ENCODE measurements at places on chromosomes 3 and 15.

GRCh38 chr3:157081626-157082210, 78.2 kb downstream of the CCNL1 start:
- DNase-seq, result peak; percentile 92

- no peak for DNase-seq
Observed at GRCh38 chr3:48023377-48023776, 7.2 kb upstream of the MAP4 start.

DNA sequence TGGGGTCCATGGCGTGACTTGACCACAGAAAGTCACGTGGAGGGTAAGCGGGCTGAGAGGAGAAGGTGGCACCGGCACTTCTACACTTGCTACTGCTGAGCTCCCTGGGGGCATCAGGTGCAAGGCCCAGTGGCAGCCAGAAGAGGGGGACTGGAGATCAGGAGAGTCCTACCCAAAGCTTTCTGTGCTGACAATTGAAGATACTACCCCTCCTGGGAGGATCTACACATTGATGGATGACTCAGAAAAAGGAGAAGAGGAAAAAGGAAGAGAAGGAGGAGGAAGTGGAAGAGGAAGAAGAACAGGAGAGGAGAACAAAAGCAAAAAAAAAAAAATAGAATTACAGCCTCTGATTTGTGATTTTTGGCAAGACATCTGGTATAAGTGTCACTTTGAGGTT, 41.2 kb downstream of the MYO5C start:
- no peak for DNase-seq

DNA sequence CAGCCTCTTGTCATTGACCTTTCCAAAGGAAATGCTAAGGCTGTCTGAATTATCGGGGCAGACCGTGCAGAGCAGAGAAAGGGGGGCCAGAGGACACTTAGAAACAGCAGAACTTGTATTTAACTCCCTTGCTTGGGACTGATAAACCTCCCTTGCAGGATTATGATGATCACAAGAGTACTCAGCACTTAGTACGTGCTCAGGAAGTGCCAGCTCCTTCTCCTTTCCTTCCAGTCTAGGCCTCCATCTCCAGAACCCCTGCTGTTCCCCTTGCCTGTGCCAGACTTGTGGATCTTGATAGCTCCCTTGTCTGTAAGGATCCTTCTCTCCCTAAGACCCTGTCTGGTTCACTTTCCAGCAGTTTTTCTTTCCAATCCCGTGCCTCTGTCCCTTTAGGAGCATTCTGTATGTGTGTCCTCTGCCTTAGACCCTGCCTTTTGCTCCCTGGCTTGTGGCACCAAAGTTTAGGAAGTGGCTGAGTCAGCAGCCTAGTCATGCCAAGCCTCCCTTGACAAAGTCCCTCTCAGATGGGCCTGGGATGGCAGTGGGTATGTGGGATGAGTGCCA, 747 bp downstream of the SORD start:
- peak; percentile 14 for DNase-seq

DNA sequence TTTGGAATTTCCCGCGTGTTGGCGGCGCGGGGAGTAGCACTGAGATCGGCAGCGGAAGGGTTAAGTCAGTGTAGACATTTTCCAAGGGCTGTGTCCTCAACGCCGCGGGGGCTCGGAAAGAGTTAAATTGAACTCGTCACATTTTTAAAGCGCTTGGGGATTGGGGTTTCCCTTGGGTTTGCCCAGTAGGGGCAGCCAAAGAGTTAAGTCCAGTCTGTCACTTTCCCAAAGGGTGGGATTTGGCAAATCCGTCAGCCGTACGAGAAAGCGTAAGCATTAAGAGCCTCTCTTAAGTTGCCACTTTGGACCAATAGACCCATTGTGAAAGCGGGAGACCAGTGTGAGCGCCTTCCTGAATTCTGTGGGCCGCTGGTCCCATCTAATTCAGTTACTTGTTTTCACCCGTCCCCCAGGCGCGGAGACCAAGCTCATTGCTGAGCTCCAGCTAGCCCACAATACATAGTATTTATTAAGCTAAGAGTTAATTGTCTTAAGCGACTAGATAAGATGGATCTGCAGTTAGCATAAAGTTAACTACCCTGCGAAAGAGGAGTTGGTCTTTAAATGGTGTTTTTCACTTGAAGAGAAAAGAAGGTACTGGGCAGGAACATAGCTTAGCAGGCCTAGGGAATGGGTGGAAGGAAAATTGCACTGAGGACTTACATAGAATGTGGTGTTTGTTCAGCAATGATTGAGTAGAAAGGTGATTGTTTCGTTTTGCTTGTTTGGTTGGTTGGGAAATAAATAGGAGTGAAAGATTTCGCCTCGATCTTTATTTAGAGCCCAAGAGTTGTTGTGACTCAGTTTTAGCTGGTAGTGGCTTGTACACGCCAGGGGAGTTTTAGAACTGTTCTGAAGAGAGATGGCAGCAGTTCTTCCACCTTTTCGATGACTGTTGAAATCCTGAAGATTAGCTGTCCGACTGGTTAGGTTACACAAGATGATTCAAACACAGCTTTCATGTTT, 932 bp downstream of the ARL8B start:
- peak; percentile 49 for DNase-seq
